Activated CD8-positive, alpha-beta memory T cell treated with anti-CD3 and anti-CD28 coated beads, Interleukin-2, amount 50 U/mL, for 4 hours (primary cell): ENCODE measurements at places on chromosomes 2 and 18.

GRCh38 chr2:141611-142010 lies 95.3 kb upstream of the FAM110C start:
- no peak for DNase-seq

GRCh38 chr2:96345868-96346462 lies 10.4 kb downstream of the NCAPH start:
- no peak for DNase-seq

- no peak for DNase-seq
Measured at GRCh38 chr2:130878933-130879332, 42.2 kb downstream of the ARHGEF4 start.

- DNase-seq = no peak
Measured at GRCh38 chr2:183536714-183537113, 412.5 kb downstream of the NUP35 start.

GRCh38 chr2:149075853-149076252 lies 37.4 kb downstream of the LYPD6B start:
- no peak for DNase-seq

DNA sequence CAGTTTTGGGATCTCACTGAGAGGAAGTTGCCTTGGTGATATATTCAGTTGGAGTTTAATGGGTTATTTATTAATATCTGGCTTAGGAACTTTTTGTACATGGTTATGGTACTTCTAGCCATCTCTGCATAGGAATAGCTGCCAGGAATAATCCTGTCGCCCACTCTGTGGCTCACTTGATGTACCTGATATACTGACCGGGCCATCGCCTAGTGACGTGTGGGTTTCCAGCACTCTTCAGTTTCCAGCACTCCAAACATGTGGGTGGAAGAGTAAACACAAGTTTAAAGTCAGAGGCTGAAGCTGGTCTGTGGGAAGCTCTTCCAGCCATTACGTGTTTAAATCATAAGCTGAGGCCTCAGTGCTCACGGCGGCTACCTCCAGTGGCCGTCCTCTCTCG lies 44.3 kb upstream of the AGAP1 start:
- no peak for DNase-seq
